Right ventricle myocardium inferior (tissue), 1 donor: ENCODE measurements at places on chromosomes 16 and 17. TPM values are rescaled to one million over a fixed set of nuclear protein-coding genes. Genes with fewer than 3 reads are reported as not detected.

TBC1D3E gene
- total RNA-seq = not detected

- DNase-seq = no peak
These were observed 204.7 kb upstream of the HSBP1 start for GRCh38 chr16:83602761-83603722.

GRCh38 chr17:11814655-11815262 is 182.5 kb downstream of the ZNF18 start:
- no peak for DNase-seq

SHBG gene
- 0.35 TPM for total RNA-seq

GRCh38 chr17:18139949-18140348 is 31.4 kb downstream of the MYO15A start:
- DNase-seq = no peak

KIAA0753 gene
- total RNA-seq = 5.1 TPM

C17orf100 gene
- 0.92 TPM for total RNA-seq

GRCh38 chr16:28321700-28322411 is 29.5 kb downstream of the SBK1 start:
- DNase-seq = no peak

GRCh38 chr17:15119968-15120367 is 145.2 kb downstream of the PMP22 start:
- DNase-seq = no peak
